ENCODE measurements at places on chromosomes 11 and 22.

- DNase-seq: no peak
Observed at GRCh38 chr22:44422746-44423380, 75.2 kb downstream of the RTL6 start.

DNA sequence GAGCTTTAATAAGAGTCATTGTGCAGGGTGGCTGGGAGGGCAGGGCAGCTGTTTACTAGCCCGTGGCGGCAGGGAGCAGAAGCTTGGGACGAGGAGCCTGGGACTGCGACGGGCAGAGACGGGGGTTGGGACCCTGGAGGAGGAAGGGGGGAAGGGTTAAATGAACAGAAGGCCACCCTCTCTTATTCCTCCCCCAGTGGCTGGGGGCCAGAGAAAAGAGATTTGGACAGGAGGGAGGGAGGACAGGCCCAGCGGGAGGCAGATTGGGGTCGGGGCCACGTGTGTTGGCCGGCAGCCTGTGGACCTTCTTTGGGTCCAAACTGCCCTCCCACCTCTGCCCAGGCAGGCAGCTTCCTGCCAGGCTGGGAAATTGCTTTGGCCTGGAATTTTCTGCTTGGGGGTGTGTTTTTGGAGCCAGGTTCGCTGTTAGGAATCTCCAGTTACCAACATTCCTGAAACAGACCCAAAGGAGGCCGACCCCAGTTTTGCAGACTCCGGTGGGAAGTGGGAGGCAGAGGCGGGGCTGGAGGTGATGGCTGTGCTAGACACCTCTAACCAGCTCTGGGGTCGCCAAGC, 50.2 kb downstream of the APOL3 start:
- no peak for DNase-seq

DNA sequence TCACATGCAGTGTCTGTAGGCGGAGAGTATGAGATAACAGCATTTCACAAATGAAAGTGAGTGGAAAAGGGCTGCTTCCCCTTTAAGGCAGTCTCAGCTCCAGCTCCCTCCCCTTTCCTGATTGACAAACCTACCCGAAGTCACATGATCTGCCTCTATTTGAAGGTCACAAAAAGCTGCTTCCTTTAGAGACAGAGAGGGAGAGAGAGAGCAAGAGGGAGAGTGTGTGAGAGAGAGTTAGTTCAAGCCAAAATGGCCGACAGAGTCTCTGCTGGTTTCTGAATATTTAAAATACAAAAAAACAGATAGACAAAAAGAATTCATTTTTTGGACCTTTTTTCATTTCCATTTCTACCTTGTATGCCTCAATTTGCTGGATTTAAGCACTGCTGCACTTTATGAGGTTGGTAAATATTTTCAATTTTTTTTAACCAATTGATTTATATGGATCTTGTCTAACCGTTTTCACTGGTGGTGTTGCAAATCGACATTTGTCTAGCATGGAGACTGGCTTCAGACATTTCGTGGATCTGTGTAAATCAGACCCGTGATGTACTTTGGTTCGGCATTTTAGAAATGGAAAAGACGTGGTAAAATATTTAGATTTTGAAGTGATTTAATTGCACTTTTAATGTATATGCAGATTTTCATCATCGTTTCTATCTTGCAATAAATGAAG, at the start of gene TNRC6B:
TSS of gene TNRC6B (plus strand) at position 188 of the 679 bp plus-strand sequence. CDS start at position 399, 211 bp downstream.
- DNase-seq: peak; percentile 64

DNA sequence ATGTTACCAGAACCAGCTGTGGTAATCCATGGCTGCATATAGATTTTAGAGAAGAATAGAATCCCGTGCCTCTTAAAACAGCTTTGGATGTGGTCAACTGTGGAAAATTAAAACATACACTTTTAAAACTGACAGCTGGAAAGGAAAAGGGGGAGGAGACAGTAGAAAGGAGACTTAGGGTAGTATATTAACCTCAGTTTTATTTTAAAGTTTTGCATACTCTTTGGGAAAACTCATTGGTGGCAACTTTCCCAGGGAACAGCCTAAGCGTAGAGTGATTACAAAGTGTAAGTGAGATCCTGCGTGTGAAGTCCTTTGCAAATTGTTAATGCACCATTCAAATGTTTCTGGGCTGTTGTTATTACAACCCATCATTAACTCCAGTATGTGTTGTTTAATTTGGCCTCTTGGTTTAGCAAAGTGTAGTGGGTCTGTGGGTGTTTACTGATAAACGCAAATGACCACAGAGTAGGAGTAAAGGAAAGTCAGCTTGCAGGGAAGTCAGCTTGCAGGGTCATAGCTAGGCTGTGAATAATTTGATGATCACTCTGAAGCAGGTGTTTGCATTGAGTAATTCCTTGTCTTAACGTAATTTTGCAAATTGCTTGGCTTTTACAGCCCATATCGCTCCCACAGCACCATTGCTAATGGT, 88.0 kb upstream of the DBX1 start:
- no peak for DNase-seq

- DNase-seq: no peak
Observed at GRCh38 chr11:128232588-128232987, 354.8 kb downstream of the ETS1 start.

Data from frontal cortex (tissue), 4 donors.